ENCODE measurements at places on chromosomes 4 and X.
A peak's percentile ranks its signal among the peaks of the same experiment; 100 is the strongest.

- DNase-seq: no peak
Observed at GRCh38 chrX:3161681-3162080, 120.4 kb downstream of the ARSF start.

DNA sequence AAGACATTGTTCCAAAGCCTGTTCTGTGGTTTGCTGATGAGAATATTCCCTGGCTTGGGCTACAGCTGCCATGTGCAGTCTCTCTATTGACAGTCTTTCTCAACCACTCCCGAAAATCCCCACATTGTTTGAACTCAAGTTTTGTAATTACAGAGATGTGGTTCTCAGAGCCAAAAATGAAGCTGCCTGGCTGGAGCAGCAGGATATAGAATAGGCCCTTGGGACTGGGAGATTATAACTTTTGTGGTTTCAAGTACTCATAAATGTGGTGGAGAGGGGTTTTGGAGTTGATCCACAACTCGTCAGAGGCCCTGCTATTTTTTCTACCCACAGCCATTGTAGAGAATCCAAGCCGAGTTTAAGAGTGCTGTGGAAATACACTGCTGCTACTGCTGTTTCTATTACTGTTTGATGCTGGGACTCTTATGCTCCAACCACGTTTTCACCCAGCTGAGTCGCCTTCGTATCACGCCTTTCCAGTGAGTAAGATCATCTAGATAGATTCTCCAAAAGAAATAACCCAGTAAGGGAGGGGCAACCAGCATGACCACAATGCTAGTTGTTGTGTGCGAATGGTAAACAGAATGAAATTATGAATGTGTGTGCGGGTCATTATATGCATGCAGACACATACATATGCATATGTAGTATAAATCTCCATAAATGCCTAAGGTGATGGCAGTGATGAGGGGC, 57.1 kb upstream of the ATXN3L start:
- no peak for DNase-seq

- DNase-seq: peak; percentile 25
Observed at GRCh38 chrX:148270499-148270898, 229.9 kb upstream of the AFF2 start.

GRCh38 chr4:60531776-60532379, 668.2 kb upstream of the ADGRL3 start:
- DNase-seq: no peak

DNA sequence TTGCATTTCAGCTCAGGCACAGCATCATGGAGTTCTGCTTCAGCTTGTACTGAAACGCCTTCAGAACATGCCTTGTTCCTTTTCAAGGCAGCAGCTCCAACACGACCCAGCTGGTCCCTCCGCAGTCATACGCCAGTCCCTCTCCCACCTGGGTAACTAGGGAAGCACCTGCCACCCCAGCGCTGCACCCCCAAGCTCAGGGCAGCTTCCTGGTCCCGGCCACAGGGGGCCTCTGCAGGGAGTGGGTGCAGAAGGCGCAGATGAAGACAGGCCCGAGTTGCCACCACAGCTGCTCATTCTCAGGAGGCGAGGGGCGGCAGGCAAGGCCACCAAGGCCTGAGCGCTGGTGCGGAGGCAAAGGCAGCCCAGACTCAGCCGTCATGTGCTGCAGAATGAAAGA, 21.8 kb downstream of the WDR1 start:
- DNase-seq: no peak

GRCh38 chr4:46878641-46879040, 30.4 kb downstream of the COX7B2 start:
- no peak for DNase-seq

DNA sequence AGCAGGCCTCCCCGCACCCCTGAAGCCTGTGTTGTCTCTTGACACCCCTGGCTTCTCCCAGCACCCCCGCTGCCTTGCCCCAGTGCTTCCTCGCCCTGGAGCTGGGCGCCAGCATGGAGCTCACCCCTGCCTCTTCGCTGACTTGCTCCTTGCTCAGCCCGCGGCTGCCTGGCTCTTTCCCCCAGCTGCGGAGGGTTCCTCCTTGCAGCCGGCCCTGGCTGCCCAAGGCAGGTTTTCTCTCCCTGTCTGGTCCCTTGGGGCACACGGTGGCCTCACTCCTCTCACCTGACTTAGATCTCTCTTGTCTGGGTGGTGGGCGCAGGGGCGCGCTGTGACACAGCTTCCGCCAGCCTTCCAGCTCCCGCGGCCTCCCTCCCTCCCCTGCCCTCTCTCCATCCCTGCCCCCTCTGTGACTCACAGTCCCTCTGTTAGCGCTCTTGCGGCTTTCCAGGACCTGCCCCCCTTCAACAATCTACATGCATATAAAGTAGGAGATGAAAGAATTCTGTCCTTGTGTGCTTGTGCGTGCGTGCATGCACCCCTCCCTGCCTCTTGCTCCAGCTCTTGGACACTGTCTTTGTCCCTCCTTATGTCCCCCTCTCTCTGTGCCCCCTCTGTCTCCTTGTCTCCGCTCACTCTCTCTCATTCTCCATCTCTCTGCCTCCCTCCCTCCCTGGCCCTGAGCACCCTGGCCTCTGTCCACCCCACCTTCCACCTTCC, 2.2 kb downstream of the PLXNB3 start:
- no peak for DNase-seq

DNA sequence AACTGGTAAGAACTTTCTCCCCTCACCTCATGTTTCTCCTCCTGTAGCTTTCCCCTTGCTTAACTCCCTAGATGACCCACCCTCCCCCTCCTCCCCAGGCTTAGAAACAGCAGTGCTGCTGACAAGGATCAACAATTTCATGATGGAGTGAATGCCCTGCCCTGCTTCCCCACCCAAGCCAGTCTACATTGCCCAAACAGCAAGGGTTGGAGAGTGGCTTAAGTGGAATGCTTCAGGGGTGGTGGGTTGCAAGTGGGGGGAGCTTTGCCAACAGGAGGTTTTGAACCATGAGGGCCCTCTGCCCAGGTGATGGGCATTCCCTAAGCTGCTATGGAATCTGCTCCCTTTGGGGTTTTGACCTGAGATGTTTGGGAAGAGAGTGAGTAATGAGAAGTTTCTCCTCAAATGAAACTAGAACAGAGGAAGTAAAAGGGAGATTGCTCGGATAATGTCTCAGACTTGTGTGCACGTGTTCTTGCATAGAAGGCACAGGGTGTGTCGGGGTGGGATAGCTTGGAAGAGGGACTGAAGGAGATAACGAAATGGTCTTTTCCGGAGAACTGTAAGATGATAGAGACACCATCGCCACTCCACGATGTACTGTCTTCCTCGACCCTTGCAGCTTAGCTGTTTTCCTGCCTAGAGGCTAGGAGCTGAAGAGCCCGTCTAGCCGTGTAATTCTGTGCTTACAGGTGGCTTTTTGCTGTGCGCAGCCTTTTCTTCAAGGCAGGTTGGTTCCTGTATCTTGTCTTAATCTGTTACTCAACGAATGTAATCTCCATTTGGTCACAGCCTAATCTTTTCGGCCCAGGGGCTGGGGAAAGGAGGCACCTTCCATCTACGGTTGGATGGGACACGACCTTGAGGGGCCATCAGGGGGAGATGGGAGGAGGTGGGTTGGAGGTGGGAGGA, 10.1 kb downstream of the GDPD2 start:
- no peak for DNase-seq

DNA sequence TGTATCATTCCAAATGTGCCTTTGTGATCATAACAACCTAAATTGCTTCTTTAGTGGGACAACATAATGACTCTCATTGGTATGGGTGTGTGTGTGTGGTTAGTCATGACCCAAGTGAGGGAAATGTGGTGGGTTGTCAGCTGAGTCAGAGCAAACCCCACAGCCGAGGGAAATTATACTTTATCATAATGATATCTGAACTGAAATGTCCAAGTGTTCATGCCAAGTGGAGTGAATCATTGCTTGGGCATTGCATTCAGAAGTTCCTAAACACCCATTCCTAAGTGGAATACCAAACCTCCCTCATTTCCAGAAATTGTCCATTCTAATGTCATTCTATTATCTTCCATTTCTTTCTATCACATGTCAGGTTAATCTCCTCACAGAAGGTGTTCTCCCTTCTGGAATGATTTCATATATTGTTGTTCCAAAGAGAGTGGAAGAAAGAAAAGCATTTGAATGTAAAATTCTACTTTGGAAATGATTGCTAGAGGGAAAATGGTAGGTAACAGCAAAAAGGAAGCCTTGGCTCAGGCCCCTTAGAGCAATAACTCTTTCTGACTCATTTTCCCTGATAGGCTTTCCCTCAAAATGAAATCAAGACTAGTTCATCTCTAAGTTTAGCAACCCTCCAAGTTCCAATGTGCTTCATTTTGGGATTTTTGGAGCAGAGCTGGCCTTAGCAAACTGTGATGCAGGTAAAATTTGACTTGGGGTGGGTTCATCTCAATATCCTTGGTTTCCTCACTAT, 230.7 kb upstream of the KCNIP4 start:
- no peak for DNase-seq

- no peak for DNase-seq
Observed at GRCh38 chrX:53236025-53236679, 11.1 kb upstream of the KDM5C start.

GRCh38 chr4:75110061-75110460, 177.1 kb downstream of the PARM1 start:
- DNase-seq: no peak

DNA sequence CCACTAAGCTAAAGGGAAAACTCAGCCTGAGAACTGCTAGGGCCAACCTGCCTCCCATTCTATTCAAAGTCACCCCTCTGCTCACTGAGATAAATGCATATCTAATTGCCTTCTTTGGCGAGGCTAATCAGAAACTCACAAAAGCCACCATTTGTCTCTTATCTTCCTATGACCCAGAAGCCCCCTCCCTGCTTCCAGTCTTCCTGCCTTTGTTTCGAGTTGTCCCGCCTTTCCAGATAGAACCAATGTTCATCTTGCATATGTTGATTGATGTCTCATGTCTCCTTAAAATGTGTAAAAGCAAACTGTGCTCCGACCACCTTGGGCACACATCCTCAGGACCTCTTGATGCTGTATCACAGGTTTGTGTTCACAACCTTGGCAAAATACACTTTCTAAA, 459.8 kb downstream of the FSTL5 start:
- DNase-seq: no peak

- peak; percentile 54 for DNase-seq
Observed at GRCh38 chrX:154412468-154412867, 1.1 kb downstream of the TAFAZZIN start.

DNA sequence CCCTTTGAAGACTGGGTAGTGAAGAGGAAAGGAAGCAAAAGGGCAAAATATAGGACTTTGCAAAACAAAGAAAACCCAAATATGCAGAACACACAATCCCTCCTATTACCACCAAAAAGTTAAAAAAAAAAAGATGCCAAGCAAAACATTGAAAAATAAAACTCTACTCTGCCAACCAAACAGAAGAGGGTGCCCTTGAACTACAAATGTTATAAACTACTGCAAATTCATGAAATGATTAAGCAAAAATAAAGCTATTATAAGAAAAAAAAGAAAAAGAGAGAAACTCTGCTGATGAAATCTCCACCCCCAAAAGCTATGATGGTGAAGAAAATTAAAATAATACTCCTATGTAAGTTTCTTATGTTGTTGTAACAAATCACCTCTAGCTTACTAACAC, 168.5 kb upstream of the STK26 start:
- no peak for DNase-seq

DNA sequence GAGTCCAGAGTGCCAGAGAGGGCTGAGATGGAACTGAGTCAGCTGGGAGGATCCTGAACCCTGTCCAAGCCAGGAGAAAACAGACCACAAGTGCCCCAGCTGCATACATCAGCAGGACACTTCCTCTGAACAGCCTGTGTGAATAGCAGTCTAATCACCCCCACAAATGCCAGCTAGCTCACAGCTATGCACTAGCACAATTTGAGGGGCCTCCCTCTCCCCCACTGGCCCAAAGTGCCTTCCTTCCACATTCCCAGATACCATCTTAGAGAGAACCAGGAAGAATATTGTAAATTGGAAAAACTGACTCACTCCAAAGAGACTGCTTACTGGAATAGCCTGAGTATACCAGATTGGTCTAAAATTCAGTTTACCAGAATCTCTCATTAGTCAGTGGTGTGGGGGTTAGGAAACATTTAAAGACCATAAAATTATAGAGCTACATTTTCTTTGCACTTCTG, 292.6 kb upstream of the KLF3 start:
- no peak for DNase-seq

GRCh38 chrX:44470816-44471215, 71.8 kb downstream of the FUNDC1 start:
- DNase-seq: no peak

DNA sequence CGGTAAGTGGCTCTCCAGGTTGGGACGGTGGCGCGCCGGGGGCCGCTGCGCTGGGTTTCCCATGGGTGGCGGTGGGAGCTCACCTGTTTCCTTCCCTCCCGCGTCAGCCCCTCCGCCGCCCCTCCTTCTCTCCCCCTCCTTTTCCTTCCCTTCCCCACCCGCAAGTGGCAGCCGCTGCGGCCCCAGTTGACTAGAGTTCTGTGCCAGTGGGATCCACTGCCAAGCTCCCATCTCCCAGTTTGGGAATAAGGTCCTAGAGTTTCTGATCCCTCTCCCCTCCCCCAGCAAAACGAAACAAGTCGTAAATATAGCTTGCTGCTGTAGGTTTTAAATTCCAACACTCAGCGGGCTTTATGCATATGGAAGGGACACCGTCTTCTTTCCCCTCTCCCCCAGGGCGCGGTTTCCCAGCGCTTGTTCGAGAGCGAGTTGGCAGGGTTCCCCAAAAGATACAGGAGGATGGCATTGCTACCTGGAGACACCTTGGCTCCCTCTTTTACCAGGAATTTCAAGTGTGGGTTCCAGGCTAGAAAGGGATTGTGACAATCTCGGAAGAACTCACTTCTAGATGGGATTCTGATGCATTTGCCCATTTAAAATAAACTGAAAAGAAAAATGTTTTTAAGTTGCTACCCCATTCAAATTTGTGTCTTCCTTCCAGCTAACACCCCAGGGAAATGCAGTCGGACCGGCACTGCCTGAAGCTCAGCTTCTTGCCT, 1.2 kb downstream of the TLL1 start:
- no peak for DNase-seq

GRCh38 chr4:4575284-4576211, 33.7 kb upstream of the STX18 start:
- peak; percentile 54 for DNase-seq

DNA sequence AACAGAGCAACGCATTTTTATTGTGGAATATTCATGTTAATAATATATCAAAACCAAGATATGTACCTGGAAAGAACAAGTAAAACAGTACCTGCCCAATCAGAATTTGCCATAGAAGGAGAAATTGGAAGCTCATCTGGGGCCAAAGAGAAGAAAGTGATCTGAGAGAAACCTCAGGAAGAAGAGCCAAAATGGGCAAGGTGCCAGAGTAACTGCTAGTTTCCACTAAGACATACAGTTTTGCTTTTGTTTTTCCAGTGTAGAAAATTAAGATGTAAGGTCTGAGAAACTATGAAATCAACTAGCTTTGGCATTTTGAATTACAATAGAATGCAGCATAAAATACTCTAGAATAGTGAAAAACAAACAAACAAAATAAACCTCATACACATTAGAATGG, 2201.2 kb downstream of the ARAP2 start:
- DNase-seq: no peak
